ENCODE measurements at places on chromosomes 16 and 17.
A peak's percentile ranks its signal among the peaks of the same experiment; 100 is the strongest.

GRCh38 chr16:86952769-86953168 lies 364.4 kb downstream of the C16orf95 start:
- no peak for DNase-seq

DNA sequence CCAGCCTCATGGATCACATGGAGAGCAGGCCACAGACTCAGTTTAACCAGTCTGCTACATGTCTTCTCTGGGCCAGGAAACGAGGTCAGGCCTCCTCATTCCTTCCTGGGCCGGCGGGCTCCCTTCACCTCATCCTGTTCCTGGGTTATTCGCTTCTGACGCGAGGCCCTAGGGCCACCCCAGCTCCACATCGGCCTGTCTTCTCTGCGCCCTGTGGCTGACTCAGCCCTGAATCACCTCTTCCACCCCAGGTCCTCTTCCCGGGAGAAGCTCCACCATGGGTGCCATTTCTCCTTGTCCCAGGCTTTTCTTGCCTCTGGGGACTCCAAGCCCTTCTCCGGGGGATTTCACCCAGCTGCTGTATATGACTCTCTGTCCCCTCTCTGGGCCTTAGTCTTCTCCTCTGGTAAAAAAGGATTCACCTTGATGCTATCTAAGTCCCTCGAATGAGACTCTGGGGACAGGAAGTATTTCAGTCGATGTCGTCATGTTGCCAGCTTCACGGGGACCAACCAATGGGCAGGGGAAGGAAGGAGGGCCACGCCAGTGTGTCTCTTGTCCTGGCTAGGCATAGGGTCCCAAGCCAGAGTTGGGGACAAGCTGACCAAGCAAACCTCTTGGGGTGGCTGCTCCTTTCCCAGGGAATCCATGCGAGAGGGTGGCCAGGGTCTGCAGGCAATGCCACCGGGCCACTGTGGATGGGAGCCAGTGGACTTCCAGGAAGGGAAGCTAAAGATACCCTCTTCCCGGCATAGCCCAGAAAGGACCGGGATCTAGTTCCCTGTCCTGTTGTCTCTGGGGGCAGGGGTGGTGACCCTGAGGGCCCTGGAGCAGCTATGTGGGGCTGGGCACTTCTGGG lies 58.7 kb downstream of the SOCS3 start:
- no peak for DNase-seq

DNA sequence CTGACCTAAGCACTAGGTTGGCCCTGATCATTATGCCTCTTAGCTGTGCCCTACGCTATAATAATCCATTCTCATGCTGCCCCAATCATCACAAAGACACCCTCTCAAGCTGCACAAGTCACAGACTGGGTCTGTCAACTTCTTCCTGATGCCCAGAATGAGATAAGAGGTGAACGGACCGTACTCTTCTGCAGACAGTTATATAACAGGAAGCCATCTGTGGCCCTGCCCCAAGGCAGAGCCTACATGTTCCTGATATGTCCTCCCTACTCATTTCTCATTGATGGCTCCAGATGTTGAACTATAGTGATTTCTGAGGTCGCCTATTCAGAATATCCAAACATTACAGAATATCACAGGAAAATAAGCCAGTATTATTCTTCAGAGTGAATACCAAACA lies 471.6 kb upstream of the ERCC4 start:
- DNase-seq = no peak

DNA sequence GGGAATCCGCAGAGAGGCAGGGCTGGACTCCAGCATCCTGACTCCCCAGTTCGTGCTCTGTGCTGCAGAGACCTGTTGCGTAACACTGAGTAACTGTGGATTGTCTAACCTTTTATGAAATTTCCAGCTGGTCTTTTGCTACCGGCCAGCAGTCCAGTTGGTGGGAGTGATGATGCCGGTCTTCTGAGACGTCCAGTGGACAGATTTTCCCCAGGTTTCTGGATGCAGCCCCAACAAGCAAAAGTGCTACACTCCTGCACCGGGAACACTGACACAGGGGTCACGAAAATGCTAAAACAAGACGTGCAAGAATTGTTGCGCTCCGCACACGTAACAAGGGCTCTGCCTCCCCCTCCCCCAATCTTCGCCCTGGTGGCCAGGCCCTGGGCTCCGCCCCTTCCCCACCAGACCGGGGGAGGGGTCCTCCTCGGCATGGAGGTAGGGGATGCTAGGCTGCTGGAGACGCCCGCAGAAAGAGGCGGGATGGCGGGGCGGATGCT lies 701 bp upstream of the MRC2 start:
- peak; percentile 80 for DNase-seq

DNA sequence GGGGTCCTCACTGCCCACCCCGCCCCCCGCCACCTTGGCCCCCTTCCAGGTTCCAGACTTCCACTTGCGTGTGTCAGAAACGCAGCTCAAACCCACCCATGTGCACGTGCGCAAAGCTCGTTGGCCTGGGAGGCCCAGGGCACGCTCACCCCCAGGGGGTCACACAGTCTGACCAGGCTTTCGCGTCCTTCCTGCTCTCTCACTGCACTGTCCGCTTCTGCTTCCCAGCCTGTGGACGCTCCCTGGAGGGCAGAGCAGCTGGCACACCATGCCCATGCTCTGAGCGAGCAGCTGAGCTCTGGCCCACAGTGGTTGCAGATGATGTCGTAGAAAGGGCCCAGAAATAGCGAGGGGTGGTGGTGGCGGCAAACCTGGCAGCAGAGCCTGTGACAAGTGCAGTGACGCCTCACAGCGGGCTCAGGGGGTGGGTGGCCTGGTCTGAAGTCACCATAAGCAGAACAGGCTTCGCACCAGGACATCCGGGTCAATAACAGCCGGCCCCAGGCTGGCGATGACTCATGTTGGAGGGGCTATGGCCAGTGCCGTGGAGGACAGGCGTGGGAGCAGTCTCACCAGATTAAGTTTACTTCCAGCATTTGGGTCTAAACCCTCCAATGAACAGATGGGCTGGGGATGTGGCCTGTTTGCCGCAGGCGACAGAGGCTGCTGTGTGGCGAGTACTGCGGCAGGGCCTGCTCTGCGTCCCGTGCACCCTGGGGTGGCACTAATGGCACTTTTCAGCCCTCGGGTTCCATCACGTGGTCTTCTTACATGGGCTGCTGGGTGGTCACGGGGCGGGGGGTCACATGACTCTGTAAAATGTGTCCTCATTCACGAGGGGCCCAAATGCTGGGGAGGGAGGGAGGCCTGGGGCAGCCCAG lies 49.0 kb downstream of the NT5M start:
- DNase-seq = no peak

GRCh38 chr17:9269350-9270035 lies 248.2 kb downstream of the NTN1 start:
- DNase-seq = no peak

DNA sequence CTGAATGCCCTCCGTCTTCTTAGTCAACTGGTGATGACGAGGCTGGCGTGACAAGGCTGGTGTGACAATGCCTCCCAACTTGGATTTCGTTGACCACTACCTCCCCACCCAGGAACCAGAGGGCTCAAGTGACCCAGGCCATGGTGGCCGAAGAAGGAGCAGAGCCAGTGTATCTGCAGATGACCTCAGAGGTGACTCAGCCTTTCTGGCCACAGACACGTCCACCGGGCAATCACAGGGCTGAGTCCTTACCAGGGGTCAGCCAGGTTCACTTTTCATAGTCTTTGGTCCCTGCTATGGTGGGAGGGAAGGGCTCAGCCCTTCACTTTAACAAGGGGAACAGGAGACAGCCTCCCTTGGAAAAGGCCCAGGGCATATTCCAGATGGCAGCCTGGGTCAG lies 116.3 kb downstream of the MAF start:
- DNase-seq = peak; percentile 36

DNA sequence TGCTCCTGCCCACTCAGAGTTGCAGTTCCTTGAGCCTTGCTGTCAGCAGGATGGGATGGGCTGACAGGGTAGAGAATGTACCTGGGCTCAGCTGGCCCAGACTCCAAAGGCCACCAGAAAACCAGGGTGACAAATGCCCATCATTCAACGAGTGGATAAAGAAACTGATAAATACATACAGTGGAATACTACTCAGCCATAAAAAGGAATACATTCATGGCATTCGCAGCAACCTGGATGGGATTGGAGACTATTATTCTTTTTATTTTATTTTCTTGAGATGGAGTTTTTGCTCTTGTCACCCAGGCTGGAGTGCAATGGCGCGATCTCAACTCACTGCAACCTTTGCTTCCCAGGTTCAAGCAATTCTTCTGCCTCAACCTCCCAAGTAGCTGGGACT lies 19.9 kb downstream of the SGSM2 start:
- DNase-seq = no peak

DNA sequence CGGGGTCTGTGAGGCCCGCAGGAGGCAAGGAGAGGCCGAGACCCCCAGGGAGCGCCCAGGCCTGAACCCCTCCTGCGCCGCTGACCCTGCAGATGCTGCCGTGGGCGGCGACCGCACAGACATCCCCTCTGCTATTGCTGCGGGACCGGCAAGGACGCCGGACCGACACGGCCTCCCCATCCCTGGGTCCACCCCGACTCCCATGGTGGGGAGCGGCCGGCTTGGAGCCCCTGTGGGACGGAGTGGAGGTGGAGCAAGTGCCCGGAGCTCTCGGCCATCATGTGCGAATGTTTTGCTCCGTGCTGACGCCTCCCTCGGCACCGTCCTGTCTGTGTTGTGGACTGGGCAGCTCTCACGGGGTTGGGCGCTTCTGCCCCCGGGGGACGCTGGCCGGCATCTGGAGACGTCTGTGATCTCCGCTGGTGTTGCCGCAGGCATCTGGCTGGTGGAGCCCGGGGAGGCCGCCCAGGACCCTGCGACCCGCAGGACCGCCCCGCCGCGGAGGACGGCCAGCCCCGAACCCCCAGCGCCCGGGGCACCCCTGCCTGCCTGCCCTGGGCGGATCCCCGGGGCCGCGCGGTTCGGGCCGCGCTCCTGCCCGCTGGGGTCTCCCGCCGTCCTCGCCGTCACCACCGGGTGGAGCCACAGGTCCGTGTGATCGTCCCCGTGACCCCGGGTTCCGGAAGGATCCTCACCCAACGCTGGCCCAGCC lies 12.8 kb upstream of the GNG13 start:
- peak; percentile 27 for DNase-seq

GRCh38 chr17:27381007-27381501 lies 75.2 kb upstream of the KSR1 start:
- DNase-seq = peak; percentile 84

- DNase-seq = no peak
Measured at GRCh38 chr16:29232811-29233704, 173.5 kb downstream of the NPIPB11 start.

DNA sequence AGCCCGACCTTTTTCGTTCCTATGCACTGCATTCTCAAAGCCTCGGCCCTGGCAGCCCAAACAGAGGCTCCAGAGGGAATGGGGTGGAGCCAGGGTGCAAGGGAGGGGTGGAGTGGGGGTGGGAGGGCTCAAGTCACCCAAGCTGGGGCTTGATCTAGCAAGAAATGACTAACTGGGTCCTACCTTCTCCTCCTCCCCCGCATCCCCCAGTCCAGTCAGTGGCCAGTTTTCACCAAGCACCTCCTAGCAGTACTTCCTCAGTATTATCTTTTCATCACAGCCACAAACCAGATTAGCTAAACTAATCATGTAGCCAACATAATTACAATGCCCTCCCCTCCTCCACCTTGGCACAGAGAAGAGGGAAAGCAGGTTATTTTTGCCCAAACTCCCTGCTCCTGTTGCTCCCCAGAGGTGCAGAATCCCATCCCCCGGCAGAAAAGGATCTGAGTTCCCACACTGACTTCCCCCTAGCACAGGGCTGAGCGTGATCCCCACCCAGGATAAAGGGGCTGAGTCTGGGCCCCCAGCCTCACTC lies 2.2 kb downstream of the JUP start:
- peak; percentile 84 for DNase-seq

DNA sequence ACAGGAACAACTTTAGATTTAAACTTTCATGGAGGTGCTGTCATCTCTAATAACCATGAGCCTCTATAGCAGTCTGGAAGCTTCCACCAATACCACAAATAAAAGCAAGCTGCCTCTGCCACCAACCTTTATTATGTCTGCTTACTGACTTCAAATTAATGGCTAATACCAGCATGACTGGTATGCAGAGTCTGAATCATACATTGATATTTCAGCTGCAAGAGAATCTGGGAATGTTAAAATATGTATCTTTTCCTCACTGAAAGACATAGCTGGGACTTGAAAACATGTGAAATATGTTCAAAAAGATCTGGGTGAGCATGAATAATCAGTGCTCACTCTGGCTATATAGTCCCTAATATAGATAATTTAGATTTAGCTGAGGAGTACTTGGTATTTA lies 488.6 kb downstream of the CDH8 start:
- DNase-seq = no peak

GRCh38 chr16:47886631-47887415 lies 269.0 kb downstream of the ABCC12 start:
- no peak for DNase-seq

- DNase-seq = no peak
Measured at GRCh38 chr16:49889725-49890397, 33.9 kb upstream of the ZNF423 start.

- no peak for DNase-seq
Measured at GRCh38 chr16:52741351-52741750, 194.4 kb upstream of the TOX3 start.

GRCh38 chr16:740764-741505 lies at the start of gene CIAO3:
TSS of gene CIAO3 (minus strand) at chr16:740997. CDS start at chr16:740985, 12 bp downstream.
- DNase-seq = peak; percentile 85

GRCh38 chr17:17648762-17649161 lies 32.5 kb upstream of the RAI1 start:
- no peak for DNase-seq

DNA sequence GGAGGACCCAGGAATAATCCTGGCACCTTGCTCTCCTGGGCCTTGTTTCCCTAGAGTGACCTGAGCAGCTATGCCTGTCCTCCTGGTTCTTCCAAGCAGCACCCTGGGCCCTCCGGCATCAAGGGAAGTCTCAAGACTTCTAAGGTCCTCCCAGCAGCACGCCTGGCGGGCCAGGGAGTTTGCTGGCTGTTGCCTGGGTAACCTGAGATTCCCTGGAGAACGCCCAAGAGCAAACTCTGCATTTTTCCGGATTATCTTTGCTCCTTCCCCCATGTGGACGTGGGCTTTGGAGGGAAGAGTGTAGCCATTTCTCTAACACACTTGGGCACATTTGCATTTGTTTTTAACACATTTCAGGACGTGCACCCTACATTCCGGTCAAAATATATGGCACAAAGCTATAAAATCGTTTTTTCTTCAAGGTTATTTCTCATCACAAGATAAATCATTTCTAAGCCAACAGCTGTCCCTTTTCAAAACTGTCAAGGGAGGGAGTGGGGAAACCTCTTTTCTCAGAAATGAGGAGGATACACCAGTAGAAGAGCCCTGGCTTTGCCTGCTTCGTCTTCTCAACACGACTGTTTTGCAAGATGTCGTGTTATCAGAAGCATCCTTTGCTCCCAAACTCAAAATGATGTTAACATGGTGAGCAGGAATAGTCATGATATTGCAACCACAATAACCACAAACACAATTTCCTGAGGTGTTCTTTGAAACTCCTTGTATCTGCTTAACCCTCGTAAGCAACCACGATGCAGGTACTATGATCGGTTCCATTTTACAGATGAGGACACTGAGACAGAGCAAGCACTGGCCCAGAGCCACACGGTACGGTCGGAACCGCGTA lies 116.5 kb downstream of the ADCY9 start:
- no peak for DNase-seq

- no peak for DNase-seq
Measured at GRCh38 chr17:63356337-63356757, 89.8 kb downstream of the CYB561 start.

All from inflammatory macrophage treated with lipopolysaccharide for 4 hours (primary cell).